Left forelimb (tissue), 1 donor: ENCODE measurements at places on chromosomes 2 and 18.

- DNase-seq, result no peak
Observed at GRCh38 chr2:19963386-19963785, 26.5 kb downstream of the WDR35 start.

- no peak for DNase-seq
Observed at GRCh38 chr2:44894058-44894457, 47.4 kb upstream of the SIX3 start.

GRCh38 chr18:45733535-45733934 lies 9.6 kb downstream of the SLC14A1 start:
- DNase-seq, result no peak

DNA sequence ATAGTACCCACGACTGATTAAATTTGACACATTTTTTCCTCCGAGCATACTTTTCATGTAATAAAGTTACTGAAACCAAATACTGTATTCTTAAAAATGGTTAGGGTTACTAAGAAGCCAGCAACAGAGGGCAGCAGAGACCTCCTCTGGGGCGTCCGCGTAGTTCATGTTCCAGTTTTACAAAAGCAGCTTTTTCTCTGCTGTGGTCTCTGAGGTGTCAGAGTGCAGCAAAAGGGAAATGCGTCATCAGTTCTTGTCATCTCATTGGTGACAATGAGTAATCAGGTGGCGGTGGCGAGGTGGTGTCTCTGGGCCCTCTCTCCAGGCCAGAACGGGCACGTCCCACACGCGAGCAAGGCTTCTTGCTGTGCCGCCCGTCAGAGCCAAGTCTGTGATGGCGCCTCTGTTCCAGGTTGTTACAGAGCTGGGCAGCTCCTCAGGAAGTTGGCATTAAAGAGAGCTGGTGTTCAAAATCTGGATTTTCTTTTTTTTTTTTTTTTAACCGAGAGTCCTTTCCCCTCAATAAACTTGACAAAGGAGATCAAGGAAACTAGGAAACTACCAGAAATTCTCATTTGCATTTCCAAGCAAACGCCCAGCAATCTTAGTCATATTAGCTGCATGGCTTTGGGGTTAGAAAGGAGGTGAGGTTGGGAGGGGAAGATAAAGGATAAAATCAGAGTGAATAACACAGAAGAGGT lies 98.6 kb upstream of the BZW1 start:
- peak; percentile 81 for DNase-seq

DNA sequence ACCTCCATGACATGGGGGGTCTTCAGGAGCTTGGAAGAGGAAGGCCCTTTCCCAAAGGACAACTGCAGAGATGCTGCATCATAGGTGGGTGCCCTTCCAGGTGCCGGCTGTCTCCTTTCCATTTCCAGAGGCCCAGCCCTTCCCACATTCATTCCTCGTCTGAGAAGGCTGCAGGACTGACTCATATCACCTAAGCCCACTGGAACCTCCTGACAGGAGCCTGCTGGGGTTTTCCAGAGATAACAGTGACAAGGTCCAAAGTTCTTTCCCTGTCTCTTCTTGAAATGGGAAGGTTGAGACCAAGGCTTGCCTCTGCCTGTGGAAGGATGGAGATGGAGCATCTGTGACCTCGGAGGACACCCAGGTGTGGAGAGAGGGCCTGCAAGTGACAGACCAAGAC lies 3.6 kb upstream of the PRSS56 start:
- no peak for DNase-seq

DNA sequence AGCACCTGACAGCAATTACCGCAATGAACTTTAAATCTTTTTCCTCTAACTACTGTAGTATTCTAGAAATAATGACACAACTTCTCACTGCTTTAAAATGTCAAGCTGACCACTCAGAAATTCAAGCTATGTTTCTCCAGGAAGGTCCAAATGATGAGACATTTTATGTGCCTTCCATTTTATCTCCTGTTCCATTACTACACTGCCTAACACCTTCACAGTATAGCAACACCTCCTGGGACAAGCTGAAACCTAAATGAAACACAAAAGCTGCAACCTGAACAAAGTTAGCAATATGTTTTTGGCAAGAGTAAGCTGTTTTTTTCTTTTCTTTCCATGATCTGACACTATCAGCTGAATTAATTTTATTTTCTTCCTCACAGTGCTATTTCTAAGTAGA lies 81.9 kb downstream of the IKZF2 start:
- DNase-seq, result no peak

- no peak for DNase-seq
Observed at GRCh38 chr2:221747289-221747972, 175.3 kb upstream of the EPHA4 start.
